Stimulated activated CD8-positive, alpha-beta memory T cell treated with anti-CD3 and anti-CD28 coated beads, Interleukin-15, amount 100 ng/mL, for 4 hours (primary cell): ENCODE measurements at places on chromosomes 4 and X.

DNA sequence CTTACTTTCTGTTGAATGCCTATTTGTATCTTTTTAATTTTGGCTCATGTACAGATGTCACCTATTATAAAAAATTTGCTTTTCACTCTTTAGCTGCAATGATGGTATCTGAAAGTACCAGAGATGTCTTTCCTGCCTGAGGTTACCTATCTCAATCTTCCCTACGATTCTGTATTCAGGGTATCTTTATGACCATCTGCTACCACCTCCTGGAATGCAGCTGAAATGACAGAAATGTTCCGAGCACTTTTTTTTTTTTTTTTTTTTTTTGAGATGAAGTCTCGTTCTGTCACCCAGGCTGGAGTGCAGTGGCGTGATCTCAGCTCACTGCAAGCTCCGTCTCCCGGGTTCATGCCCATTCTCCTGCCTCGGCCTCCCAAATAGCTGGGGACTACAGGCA is 136.4 kb downstream of the REPS2 start:
- no peak for DNase-seq

DNA sequence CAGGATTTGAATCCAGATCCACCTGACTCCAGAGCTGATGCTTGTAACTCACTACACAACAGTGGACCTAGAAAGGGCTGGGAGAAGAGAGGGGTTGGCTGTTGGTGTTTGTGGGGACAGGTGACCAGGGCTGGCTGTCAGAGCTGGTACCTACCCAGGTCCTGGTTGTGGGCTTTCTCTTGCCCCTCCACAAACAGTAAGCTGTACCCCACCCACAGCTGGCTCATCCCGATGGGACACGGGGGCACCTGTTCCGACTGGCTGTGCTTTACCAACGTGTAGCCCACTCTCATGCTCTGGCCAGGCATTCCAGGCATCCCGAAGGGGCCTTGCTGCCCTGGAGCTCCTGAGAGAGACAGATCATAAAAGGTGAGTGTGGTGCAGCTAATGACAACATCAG is 68.7 kb downstream of the ATG4A start:
- no peak for DNase-seq

DNA sequence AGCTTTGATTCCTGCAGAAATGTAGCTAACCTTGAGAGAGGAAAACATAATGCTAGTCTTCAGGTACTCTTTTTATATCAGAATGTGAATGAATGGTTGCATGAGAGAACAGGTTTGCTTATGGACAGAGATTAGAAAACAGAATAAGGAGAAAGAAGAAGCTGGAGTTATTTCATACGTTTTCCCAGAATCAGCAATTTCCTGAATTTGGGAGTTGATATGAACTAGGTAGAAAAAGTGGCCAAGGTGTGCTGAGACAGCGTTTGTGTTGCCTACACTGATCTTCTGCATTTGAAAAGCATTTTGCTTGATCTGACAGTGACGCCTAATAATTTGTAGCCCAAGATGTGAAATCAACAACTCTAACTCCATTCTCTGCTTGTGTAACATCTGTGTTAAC is 12.5 kb downstream of the GABRB1 start:
- DNase-seq: no peak

GRCh38 chrX:150701377-150701776 is 8.2 kb downstream of the MTMR1 start:
- no peak for DNase-seq

GRCh38 chr4:64682946-64683345 is 273.7 kb upstream of the TECRL start:
- no peak for DNase-seq
